Activated CD4-positive, alpha-beta T cell treated with anti-CD3 and anti-CD28 coated beads, Interleukin-2, amount 10 ng/mL, durations not matched to agents 24 days and 14 days (primary cell): ENCODE measurements at places on chromosomes 4 and X.

DNA sequence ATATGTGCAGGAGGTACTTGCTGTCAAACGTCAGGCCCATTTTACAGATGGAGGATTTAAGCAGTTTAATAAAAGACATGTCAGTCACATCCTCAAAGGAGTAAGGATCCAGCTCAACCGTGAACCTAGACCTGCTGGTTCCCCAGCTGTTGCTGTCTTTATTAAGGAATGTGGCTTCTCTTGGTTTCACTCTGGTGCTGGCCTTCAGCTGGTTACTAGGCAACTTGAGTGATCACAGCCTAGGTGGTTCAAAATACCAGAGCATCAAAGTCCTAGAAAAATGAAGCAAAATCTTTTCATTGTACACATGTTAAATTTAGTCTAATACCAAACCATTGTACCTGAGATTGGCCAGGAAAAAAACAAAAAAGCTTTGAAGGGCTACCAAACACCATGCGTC lies 32.7 kb upstream of the GLRA2 start:
- DNase-seq = peak; percentile 55

GRCh38 chrX:40097504-40098263 lies at the start of gene BCOR:
BCOR (minus strand) TSS chrX:40097958; CDS start chrX:40077929, 20,029 bp downstream.
- peak; percentile 90 for DNase-seq

DNA sequence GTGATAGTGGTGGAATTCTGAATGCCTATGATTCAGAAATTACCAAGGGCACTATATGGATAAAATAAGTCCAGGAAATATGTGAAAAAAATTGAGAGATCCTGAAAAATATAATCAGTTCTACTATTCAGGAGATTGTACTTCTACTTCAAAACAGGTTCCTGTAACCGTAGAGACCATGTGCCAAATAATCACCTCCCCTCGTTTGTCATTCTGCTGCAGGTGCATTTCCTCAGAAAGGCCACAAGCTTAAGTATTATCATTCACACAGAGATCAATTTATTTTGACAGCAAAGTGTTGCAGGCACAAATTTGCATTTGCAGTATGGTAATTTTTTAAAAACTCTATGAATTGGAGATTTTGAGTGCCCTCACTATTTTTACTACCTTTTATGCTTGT lies 1000.0 kb downstream of the CCSER1 start:
- no peak for DNase-seq

DNA sequence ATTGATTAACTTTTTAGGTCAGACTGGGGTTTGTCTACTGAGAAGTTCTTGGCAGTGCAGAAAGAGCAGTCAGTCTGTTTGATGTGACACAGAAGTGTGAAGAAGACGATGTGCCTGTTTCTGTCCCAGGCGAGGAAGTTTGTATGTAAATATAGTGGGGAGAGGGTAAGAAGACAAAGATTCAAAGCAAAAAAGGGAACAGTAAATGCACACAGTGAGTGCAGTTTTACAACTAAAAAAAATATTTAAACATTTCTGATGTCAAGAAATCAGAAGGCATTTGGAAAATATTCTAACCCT lies 264.9 kb downstream of the RAPGEF2 start:
- DNase-seq = no peak

DNA sequence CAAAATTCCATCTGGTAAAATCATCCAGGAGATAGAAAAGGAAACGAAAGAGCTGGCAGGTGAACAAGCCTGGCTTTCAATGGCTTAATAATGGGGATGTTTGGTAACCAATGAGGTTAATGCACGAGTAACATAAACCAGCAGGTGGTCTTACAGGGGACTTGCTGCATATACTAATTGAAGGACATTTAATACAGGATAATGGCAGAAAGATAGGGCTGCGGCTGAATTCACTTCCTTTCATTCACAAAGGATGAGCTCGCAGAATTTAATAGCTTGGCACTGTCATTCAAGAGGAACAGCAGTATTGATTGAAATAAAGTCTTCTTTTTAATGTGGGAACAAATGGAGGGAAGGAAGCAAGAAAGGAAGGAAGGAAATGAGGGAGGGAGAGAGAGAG lies 156.3 kb upstream of the RAI2 start:
- no peak for DNase-seq

DNA sequence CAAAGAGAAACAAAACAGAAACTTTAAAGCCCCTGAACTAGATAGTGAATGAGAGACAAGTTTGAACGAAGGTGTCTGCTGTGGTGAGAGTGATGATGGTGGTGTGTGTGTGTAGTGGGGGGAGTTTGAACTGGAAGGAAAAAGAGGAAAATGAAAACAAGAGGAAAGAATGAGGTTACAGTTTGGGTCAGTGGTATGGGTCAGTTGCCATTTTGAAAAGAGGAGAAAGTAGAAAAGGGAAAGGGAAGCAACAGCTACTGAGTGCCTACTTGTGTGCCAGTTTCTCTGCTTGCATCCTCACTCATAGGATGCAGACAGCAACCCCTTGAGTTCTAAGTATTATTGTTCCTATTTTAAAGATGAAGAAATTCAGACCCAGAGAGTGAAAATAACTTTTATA lies 26.0 kb downstream of the NHSL2 start:
- DNase-seq = no peak

DNA sequence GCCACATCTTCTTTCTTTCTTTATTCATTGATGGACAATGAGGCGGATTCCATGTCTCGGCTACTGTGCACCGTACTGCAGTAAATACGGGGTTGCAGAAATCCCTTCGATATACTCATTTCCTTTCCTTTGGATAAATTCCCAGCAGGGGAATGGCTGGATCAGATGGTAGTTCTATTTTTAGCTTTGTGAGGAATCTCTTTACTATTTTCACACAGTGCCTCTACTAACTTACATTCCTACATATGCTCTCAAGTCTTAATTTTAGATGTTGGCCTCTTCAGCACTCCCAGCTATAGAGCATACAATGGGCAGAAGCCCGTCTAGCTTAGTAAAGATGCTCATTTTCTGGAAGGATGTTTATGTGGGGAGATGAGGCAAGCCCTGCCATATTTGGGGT lies 317.4 kb downstream of the ASMT start:
- DNase-seq = no peak

DNA sequence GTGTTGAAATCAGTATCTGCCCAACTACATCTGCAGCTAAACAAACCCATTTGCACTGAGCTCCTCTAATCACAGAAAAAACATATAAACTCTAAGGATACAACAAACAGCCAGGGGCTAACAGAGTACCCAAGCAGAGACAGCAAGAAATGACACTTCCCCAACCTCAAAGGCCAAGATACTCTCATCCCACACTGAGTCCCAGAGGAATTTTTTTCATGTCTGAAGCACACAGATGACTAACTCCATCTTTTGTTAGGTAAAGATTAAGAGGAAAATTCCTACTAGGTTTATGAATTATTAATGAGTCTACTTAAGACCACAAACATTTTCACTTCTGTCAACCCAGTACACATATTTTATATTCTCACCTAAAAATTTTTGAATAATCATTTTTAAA lies 31.6 kb downstream of the SEPSECS start:
- no peak for DNase-seq

DNA sequence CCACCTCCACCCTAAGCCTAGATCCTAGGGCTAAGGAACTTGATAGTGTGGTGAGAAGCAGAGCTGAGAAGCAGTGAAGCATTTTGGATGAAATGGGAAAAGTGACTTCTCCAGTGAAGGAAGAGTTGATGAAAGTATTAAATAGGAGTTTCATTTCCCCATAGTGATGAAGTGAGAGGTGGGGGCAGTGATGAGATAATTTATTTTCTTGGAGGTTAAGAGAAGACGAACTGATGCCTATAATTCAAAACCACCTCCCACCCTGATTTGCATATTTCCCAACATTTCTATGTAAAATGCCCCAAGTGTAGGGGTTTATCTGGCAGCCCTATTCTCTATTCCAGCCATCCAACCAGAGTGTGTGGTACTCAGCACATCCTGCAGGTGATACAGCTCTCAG lies 6.3 kb downstream of the LONRF3 start:
- DNase-seq = no peak

DNA sequence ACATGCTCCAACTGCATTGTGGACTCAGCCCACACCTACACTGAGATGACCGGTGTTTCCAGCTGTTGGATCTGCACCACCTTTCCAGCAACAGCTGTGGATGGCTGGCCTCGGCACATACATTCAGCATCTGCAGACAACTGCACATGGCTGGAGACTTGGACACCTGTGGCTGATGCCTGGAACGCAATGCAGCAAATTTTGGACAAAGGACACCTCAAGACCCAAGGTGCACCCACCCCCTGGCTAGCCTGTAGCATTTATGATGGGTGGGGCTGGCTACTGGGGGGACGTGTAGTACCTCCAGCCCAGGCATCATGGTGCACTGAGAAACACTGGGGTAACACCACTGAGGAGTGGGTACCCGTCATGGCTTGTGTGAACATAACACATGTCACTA lies 57.3 kb upstream of the CCDC149 start:
- no peak for DNase-seq
